ENCODE measurements at places on chromosomes 12 and 14.

- DNase-seq = peak; percentile 85
Measured at GRCh38 chr14:94391281-94391975, 3.0 kb upstream of the SERPINA1 start.

DNA sequence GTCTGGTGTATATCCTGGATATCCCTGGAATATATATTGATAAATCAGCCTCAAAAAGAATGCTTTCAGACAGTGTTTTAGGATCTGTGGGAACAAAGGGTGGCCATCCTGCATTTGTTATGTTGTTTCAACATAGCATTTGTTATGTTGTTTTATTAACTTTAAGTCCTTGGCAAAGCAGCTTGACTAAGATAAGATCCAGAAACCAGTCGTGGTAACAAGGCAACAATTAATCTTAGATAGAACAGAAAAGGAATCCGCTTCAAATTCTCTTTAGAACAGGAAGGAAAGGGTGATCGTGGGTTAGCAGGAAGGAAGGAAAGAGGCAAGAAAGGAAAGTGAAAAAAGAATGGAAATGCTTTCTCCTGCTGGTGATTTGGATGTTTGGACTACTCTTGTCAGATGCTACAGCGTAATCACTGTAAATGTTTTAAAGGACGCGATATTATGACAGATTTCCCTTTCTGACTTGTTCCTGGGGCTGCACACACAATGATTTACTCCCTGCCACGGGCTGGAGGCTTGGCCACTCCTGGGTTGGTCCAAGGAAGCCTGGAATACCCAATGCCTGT is 443.3 kb downstream of the DPF3 start:
- DNase-seq = no peak

DNA sequence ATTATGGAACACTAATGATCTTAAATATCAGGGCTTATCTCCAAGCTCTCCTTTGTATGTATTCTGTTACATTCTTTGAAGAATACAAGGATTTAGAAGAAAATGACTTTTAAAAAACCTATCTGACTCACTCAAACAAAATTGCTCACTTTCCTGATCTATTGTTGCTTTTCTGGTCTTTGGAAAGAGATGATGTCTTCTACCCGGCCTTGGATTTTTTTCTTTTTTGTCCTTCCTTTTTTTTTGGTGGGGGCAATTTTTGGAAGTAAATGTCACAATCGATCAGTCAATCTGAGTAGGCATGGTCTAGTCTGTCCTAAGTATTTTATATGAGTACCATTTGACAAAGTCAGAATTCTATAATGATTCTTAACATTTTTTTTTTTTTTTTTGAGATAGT is 10.5 kb upstream of the CALM1 start:
- peak; percentile 54 for DNase-seq

DNA sequence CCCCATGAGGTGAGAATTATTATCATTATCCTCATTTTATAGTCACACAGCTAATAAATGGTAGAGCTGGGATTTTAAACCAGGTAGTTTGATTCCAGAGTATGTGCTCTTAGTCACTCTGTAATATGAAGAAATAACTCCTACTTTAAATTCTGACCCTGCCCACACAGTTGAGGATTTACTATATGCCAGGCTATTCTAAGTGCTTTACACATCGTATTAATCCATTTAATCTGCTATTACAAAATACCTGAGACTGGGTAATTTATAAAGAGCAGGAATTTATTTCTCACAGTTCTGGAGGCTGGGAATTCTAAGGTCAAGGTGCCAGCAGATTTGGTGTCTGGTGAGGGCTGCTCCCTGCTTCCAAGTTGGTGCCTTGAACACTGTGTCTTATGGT is 19.6 kb upstream of the WIF1 start:
- no peak for DNase-seq

GRCh38 chr12:89679631-89680030 is 29.0 kb downstream of the ATP2B1 start:
- DNase-seq = no peak

DNA sequence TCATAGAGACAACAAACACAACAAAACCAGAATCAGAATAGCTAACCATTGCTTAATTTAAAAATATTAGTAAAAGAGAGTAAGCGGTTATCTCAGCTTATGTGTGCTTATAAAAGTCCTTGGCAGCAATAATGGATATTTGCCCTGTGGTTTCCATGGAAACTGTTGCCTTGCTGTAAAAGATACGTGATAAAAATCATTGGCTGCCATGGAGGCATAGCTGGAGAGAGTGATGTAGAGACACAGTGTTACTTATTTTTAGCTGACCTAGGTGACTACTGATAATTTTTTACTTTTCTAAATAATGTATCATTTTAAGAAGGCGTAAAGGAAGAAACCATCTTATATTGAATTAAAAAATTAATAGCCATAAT is 92.9 kb downstream of the ERC1 start:
- no peak for DNase-seq

GRCh38 chr12:53795927-53796326 is 44.1 kb upstream of the CISTR start:
- DNase-seq = no peak

DNA sequence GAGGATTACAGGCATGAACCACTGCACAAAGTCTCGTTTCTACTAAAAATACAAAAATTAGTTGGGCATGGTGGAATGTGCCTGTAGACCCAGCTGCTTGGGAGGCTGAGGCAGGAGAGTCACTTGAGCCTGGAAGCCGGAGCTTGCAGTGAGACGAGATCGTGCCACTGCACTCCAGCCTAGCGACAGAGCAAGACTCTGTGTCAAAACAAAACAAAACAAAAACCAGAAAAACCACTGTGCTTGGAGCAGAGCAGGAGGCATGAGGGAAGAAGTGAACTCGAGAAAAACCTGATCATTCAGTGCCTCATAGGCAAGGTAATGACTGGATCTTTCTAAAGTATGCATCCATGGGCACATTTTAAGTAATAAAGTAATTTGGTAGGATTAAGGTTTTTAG is 487.8 kb downstream of the KCNH5 start:
- no peak for DNase-seq

- DNase-seq = peak; percentile 72
Measured at GRCh38 chr12:8860165-8860961, 37.9 kb downstream of the A2ML1 start.

DNA sequence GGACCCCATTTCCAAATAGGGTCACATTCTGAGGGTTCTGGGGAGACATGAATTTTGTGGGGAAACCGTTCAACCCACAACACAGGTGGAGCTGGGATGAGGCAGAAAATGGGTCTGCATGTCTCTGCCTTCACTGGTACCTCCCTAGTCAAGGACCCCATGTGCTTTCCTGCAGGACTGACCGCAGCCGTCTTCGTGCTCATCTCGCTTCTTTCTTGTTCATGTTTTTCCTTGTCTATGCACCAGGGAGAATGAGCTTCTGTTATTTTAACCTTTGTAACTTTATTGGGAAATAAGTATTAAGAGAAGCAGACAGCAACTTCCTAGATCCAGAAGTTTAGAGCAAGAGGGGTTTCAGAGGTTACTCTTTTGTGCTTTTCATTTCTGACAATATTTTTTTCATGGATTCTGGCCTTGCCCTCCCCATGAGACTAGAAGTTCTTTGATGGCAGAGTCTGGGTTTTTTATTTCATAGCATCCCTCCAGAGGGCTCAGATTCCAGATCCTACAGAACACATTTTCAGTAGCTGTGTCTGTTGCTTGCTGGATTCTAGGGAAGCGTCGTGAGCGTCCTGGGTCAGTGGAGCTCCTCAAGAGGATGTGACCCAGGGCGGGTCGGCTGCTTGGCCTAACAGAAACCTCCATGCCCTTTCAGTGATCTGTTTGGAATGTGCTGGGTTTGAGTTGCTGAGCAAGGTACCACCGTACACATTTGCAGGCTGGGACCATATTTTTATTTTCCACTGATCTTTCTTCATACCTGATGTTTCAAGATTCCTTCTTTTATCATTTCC is 104.2 kb downstream of the ADGRD1 start:
- DNase-seq = no peak
